ENCODE measurements at places on chromosomes 13 and 19. TPM values are rescaled to one million over a fixed set of nuclear protein-coding genes. Genes with fewer than 3 reads are reported as not detected.

Gene SPC24
- total RNA-seq: 71.3 TPM

Gene APC2
- total RNA-seq: 39.2 TPM

Gene PLK5
- total RNA-seq: not detected

Gene CD33
- not detected for total RNA-seq

Gene DHX34
- 32.4 TPM for total RNA-seq

Gene THOP1
- total RNA-seq: 173 TPM

Gene GSX1
- total RNA-seq: 11.4 TPM

Gene CRTC1
- total RNA-seq: 24.1 TPM

Data from neural crest cell (in vitro differentiated cells).